Spinal cord (tissue), 10 donors: ENCODE measurements at places on chromosomes 7 and 10. TPM values are rescaled to one million over a fixed set of nuclear protein-coding genes. Genes with fewer than 3 reads are reported as not detected.

GRCh38 chr7:836429-836828 lies 4.2 kb downstream of the SUN1 start:
- DNase-seq, result no peak

DNA sequence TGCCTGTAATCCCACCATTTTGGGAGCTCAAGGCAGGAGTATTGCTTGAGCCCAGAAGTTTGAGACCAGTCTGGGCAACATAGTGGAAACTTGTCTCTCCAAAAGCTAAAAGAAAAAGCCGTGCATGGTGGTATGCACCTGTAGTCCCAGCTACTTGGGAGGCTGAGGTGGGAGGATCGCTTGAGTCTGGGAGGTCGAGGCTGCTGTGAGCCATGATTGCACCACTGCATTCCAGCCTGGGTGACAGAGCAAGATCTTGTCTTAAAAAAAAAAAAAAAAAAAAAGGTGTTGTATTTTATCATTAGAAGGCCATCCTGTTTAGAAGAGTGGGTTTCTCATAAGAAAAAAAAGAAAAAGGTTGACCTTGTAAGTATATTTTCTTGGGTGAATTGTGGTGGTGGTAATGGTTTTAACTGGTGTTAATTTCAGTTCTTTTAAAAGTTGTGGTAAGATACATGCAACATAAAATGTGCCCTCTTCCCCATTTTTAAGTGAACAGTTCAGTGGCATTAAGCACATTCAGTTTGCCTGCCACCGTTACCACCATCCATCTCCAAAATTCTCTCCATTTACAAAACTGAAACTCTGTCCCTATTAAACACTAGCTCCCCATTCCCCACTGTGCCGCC lies 34.7 kb downstream of the GRIFIN start:
- no peak for DNase-seq

GRCh38 chr10:50541921-50542320 lies 81.8 kb downstream of the SGMS1 start:
- no peak for DNase-seq

- DNase-seq, result no peak
Observed at GRCh38 chr7:145986248-145986874, 130.2 kb upstream of the CNTNAP2 start.

- DNase-seq, result no peak
Observed at GRCh38 chr10:48772059-48772458, 87.4 kb downstream of the WDFY4 start.

- DNase-seq, result no peak
Observed at GRCh38 chr10:112813866-112814591, 136.0 kb upstream of the TCF7L2 start.

- peak; percentile 7 for DNase-seq
Observed at GRCh38 chr7:73521636-73522104, 423 bp downstream of the BAZ1B start.

GRCh38 chr7:155001756-155002410 lies 1.0 kb downstream of the PAXIP1 start:
- no peak for DNase-seq

GRCh38 chr7:139078399-139078798 lies 31.1 kb downstream of the ZC3HAV1 start:
- no peak for DNase-seq

DNA sequence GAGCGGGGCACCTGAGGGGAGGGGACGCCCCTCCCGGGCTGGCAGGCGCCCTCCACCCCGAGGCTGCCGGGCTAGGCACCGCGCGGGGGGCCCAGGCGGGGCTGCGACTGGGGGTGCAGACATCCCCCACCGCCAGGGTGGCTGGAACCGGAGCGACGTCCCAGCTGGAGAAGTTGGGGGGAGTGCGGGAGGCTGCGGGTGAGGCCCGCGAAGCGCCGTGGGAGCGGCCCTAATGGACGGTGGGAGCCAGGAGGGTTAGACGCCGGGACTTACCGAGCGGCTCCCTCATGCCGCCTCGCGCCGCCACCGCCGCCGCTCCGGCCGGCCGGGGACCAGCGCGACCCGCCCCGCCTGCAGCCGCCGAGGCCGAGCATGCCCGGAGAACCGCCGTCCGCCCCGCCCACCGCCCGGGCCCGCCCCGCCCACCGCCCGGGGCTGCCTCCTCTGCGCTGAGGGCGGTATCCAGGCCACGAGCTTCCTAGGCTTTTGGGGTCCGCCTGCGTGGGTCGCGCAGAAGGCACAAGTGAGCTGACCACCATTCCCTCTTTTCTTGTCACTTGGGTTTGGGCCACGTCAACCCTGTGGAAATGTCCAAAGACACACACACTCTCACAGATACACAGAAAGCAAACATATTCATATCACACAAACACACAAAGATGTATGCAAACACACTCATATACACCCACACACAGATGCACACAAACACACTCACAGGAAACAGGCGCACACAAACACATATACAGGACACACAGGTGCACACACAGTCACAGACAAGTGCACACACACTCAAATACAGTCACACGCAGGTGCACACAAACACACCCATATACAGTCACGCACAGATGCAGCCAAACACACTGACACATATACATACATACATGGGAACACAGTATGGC lies at the start of gene JCAD:
Gene JCAD, minus strand, starts transcription at position 378 of the 899 bp plus-strand sequence. CDS start 11,774 bp downstream, outside the sequence.
- DNase-seq, result peak; percentile 82

DNA sequence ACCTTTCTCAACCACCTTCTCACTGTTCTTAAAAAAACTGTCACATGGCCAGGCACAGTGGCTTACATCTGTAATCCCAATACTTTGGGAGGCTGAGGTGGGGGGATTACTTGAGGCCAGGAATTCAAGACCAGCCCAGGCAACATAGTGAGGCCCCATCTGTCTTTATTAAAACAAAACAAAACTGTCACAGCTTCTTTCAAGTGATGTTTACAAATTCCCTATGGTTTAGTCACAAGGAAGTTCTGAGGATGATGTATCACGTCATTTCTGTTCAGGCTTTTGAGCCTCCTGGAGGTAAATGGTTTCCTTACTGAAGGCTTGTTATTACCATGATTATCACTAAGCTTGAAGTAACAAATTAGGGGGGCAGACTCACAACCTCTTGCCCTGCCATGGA lies 186.2 kb downstream of the CFTR start:
- DNase-seq, result no peak

DNA sequence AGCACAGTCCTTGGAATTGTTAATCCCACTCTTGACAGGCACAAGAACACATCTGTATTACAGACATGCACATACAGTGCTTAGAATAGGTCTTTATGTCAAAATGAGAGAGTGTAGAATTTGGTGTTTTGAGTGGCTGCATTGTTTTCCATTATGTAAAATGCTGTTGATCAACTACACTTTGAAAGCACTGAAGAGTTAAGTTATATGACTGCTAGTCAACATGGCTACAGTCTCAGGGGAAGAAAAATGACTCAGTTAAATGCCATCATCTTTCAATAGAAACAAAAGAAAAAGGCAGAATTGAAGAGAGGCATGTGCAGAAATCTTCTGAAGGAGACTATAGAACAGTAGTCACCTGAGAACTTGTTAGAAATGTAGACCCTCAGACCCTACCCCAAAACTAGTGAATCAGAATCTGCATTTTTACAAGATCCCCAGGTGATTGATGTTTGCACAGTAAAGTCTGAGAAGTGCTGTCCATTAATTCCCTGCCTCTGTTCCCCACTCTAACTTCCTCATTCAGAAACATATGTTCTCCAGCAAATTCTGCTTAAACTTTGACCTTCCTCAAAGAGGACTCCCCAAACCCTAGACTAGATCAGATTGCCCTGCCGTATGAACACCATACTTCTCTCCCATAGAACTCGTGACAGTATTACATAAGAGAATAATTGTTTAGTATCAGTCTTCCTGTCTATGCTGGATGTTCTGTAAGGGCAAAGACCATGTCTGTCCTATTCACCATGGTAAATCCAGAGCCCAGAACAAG lies 16.0 kb downstream of the SND1 start:
- DNase-seq, result no peak

DNA sequence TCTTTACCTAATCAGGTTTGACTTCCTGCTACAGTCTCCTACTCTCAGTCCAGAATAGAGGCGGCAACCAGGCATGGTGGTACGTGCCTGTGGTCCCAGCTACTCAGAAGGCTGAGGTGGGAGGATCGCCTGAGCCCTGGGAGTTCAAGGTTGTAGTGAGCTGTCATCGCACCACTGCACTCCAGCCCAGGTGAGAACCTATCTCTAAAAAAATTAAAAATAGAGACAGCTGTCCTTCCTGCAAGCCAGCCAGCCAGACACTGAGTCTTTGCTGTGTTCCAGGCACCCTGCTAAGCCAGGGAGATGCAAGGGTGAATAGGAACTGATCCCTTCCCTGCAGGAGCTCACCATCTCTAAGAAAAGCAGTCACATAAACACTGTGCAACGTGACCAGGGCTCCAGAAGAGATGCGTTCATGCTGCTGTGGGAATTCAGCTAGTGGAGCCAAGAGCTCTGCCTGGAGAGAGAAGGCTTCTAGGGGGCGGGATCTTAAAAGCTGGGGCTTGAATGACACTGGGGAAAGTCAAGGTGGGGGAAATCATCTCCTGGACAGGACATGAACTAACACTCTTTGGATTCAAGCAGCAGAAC lies 22.1 kb upstream of the SLIT1 start:
- peak; percentile 51 for DNase-seq

GRCh38 chr10:283916-284356 lies 148.7 kb downstream of the ZMYND11 start:
- no peak for DNase-seq

- no peak for DNase-seq
Observed at GRCh38 chr7:107815254-107815882, 12.3 kb upstream of the SLC26A3 start.

The COL28A1 gene
- 18.3 TPM for total RNA-seq

The SLC29A3 gene
- total RNA-seq, result 3.5 TPM

The ATOH7 gene
- 0.39 TPM for total RNA-seq

The ZCWPW1 gene
- total RNA-seq, result 7.7 TPM

The SPDYE11 gene
- total RNA-seq, result 0.06 TPM

The ECHDC3 gene
- 2.4 TPM for total RNA-seq
